ENCODE measurements at places on chromosomes 3 and 15.

DNA sequence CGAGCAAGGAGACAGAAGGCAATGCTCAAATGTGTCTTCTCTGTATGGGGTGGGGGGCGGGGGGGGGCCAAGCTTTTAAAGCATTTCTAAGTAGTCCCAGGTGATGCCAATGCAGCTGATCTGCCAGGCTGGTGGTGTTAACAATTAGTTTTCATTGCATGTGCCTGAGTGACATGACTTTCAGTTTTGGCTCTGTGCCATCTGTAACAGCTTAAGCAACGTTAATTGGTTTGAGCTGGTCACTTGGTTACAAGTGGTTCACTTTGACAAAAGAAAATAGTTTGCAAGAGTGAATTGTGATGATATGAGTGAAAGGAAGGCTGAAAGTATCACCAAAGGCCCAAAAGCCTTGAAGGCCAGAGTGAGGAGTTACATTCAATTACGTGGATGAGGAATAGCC, 26.4 kb upstream of the LRIG1 start:
- no peak for DNase-seq

DNA sequence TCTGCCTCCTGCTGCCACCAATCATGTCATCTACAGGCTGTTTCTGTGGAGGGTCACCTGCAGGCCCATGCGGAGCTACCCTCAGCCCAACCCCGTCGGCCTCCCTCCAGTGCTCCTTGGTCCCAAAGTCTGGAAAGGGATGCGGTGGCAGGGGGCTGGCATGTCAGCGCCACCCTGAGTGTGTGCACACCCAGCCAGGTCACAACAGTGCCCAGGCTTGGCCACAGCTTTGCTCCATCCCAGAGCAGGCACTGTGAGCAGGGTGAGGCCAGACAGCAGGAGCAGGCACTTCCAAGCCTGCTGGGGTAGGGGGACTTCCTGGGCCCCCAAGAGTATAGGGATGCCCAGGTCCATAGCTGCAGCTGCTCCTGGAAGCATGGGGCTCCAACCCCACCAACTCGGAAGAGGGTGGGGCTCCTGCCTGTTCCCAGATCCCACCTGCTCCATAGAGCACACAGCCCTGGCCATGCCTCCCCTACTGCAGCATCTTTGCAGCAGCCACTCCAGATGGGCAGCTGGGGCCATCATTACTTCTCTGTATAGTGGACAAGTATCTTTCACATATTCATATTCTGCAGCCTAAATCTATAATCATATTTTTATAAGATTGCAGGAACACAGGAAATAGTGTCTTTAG, 109.3 kb downstream of the CBLB start:
- no peak for DNase-seq

GRCh38 chr3:52458770-52459545, 3.6 kb downstream of the NISCH start:
- DNase-seq, result no peak

GRCh38 chr3:20078194-20078714, 38.0 kb downstream of the KAT2B start:
- no peak for DNase-seq

DNA sequence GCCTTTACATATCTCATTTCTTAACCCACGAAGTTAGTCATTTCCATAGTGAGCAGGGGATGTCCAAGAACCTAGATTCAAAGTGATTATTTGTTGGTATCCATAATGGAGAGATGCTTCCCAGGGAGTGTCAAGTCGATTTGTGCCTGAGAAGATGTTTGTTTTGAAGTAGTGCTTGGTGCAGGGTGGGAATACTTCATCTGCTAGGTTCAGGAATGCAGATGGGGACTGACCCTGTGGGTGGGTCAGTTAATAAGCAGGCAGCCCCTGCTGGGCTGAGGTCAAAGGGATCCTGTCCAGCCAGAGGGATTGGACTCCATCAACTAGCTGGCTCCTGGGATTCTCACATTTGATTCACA, 44.1 kb upstream of the VILL start:
- no peak for DNase-seq
